ENCODE measurements at places on chromosomes 4 and X.

DNA sequence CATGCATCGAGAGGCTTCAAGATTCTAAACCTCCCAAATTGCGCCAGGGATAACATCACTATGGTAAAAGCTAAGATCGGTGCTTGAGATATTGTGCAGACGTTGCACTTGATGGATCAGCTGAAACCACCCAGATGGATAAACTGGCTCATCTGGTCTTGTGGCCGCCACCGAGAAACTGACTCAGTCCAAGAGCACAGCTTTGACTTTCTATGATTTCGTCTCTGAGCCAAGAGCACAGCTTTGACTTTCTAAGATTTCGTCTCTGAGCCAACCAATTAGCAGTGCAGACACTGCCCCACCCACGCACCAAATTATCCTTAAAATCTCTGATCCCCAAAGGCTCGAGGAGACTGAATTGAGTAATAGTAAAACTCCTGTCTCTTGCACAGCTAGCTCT lies 687.2 kb downstream of the FAM133A start:
- DNase-seq: no peak

- no peak for DNase-seq
These were observed 809.6 kb downstream of the PDHA2 start for GRCh38 chr4:96649536-96649935.

DNA sequence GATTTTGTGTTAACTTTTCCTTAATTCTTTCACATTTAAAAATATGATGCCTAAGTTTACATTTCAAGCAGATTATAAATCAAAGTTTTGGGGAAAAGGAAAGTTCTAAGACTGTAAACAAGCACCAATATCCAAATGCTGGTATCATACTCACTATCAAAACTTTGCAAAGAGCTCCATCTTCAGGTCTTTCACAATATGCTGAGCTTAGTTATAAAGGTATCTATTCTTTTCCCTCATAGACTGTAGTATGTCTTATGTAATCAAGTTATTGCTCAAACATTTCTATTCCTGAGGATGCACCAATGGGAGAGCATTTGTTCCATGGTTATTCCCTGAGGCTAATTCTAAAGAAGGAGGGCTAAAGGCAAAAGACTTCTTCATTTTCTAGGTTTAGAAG lies 207.9 kb upstream of the FAM241A start:
- no peak for DNase-seq

GRCh38 chrX:28717864-28718263 lies 130.6 kb downstream of the IL1RAPL1 start:
- no peak for DNase-seq

DNA sequence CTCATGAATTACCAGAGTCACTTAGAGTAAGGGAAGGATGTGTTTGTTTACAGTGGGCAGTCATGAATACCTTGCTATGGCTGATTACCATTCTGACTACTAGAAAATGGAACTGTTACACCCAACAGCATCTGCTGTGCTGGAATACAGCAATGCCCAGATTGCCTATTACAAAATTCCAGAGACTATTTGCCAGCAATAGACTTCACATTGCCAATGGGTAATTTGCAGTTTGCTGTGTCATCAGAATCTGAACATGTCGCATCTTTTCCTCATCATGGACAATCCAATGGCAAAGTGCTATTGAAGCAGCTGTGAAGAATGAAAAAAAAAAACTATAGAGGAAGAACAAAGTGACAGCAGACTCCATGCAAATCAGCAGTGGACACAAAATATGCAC lies 356.6 kb downstream of the CXXC4 start:
- no peak for DNase-seq

DNA sequence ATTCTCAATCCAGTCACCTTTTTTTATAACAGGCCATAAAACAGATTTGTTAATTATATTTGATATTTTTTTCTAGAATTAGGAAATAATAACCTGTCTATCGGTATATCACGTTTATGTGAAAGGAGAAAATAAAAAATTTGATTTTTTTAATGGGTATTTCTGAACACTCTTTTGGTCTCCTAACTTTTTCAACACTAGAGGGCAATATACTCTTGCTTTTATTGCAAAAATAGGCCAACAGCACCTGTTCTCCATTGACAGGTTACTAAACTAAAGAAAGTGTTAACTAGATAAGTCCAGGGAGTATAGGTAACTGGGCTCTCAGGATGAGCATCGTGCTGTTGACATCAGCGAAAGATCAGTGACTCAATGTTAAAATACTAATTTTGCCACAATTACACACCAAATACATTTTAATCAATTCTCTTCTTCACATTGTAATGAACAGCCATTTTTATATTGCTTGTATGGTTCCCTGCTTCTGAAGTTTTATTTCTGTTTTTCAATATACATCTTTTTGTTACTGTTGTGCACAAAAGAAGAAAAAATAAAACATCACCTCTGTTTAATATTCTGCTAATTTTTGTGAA lies 22.8 kb downstream of the NDST4 start:
- DNase-seq: no peak

- DNase-seq: no peak
These were observed 93.3 kb downstream of the ANXA3 start for GRCh38 chr4:78644744-78645330.

DNA sequence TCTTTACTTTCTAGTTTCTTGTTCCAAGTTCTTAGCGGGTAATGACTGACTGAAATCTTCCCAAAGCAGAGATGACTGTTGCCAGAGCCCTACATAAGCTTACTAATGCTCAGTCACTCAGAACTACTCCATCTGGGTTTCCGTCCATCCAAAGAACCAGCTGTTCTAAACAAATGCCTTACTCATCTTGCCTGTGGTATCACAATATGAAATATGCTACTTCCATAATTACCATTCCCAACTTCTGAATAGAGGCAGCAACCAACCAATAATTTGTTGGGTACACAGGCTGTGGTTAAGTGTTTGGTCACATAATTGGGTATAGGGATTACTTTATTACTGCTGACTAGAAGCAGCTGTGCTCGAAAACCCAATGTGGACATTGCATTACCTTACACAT lies 930.2 kb upstream of the DIAPH2 start:
- DNase-seq: no peak

GRCh38 chr4:45550766-45551366 lies 573.0 kb downstream of the GABRG1 start:
- no peak for DNase-seq

GRCh38 chrX:19372170-19372546 lies 28.4 kb downstream of the PDHA1 start:
- DNase-seq: no peak

DNA sequence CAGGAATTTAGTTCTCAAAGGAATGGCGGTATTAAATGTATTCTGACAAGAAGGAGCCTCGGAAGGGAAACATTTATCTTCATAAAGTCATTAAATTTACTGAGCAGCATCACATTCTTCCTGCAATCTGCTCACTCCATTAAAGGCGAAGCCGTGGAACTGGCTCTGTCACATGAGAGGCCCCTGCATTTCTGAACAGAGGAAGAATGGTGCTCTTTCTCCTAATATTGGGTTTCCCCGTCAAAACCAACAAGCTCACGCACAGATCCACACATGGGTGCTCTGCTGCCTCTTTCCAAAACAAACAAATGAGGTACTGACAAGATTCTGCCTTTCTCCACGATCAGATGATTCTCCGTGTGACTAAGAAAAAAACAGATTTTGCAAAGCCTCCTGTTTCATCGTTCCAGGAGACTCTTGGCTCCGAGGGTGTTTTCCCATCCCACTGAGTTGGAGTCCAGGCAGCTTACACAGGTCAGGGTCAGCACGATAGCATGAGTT lies 191.2 kb downstream of the IDS start:
- DNase-seq: no peak

GRCh38 chrX:150935467-150935866 lies 37.0 kb upstream of the CD99L2 start:
- no peak for DNase-seq

DNA sequence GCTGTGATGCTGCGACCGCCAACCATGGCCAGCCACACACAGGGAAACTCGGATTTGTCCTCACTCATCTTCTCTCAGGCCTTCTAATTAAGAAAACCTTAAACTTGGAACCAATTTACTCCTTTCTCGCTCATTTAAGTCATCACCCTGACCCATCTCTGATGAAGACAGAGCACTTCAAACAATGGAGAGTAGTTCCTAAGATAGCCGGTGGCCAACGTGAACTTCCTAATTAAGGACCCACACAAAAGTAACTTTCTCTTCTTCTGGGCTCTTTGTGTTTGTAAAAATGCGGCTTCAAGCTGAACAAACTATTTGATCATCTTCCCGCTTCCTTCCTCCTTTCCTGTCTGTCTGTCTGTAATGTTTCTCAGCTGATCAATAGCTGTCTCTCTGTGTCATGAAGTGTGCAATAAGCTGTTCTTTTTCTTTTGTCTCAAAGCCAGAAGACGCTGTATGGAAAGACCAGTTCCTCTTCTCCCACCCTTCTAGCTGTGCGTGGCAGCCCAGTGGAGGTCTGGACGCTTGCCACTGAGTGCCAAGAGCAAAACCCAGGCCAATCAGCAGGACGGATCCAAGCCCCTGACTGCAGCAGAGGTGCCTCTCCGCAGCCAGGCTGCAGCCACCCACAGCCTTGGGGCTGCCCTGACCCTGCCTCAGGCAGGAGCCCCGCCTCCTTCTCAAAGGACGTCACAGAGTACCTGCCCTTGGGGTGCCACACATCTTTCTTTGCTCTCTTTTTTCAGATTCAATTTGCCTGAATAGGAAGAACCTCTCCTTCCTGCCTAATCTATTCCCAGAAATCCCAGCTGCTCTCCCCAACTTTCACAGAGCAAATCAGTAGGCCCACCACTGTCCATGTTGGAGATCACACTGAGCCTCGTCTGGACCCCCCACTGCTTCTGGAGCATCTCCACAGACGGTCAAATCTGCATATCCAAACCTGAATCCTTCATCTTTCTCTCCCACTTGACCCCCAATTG lies 59.3 kb downstream of the MAML3 start:
- no peak for DNase-seq

DNA sequence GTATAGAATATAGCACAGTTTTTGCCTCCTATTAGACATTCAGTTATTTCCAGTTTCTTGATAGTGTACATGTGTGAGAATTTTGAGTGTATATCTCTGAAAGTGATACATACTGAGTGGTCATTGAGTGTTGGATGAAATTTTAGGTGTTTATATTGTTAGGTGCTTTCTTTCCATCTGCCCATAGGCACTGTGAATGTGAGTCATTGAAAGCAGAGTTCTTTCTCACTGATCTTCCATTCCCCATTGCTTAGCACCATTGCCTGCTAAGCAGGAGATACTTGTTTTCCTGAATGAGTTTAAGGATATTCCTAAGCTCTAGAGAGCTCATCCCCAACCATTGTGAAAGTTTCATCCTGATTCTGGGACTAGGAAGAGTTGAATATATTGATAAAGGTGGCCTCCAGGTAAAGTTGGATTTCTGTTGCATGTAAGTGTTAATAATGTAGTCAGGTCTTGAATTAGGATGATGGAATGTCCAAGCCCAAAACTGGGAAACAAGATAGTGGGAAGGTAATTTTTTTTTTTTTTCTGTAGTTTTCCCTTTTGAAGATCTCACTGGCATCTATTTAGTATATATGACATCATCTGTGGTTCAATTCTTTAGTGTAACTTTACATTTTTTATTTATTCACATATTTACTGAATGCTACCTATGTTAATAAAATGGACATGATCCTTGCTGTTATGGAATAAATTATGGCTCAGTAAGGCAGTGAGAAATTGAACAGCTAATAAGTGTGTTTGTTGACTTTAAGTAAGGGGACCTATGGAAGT lies 22.1 kb downstream of the UBE2K start:
- DNase-seq: no peak

GRCh38 chrX:78997870-78998558 lies 52.8 kb downstream of the P2RY10 start:
- no peak for DNase-seq

GRCh38 chr4:128241019-128241418 lies 46.6 kb downstream of the PGRMC2 start:
- no peak for DNase-seq

GRCh38 chr4:71261001-71261400 lies 77.8 kb upstream of the SLC4A4 start:
- no peak for DNase-seq
